ENCODE measurements at places on chromosomes 12 and 14.

DNA sequence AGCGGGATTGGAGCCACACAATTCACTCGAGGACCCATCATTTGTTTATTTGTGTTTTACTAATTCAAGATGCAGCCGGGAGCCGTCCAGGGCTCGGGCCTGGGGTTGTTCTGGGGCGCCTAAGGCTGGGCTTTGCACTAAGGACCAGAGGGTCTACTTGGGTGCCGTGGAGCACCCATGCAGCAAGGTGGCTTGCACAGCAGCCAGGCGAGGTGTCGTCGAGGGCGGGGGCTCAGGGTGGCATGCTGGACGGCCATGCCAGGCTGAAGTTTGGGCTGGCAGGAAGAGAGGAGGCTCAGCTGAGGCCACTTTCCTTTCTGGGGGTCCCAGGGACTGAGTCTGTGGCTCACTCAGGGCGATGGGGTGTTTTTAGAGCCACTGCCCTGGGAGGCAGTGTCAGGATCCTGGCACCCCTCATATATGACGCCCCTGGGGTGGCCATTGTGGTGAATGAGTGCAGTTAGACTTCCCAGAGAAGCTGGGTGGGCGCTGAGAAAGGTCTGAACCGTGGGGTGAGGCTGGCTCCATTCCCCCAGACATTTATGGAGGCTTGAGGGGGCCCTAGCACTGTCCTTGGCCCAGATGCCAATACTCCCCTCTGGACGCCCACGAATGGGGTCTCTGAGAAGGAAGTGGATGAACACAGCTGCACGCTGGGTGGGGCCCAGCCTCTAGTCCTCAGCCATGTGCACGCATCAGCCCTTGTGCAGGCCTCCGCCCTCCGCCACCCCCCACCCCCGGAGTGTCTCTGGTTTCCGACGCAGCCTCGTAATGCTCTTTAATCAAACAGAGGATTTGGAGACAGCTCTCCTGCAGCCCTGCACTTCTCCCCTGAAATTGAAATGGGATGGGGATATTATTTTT lies 11.3 kb downstream of the MEG3 start:
- no peak for DNase-seq

- no peak for DNase-seq
Measured at GRCh38 chr14:54674046-54674741, 107.3 kb downstream of the SAMD4A start.

GRCh38 chr12:50533971-50534370 lies 29.2 kb downstream of the DIP2B start:
- no peak for DNase-seq

DNA sequence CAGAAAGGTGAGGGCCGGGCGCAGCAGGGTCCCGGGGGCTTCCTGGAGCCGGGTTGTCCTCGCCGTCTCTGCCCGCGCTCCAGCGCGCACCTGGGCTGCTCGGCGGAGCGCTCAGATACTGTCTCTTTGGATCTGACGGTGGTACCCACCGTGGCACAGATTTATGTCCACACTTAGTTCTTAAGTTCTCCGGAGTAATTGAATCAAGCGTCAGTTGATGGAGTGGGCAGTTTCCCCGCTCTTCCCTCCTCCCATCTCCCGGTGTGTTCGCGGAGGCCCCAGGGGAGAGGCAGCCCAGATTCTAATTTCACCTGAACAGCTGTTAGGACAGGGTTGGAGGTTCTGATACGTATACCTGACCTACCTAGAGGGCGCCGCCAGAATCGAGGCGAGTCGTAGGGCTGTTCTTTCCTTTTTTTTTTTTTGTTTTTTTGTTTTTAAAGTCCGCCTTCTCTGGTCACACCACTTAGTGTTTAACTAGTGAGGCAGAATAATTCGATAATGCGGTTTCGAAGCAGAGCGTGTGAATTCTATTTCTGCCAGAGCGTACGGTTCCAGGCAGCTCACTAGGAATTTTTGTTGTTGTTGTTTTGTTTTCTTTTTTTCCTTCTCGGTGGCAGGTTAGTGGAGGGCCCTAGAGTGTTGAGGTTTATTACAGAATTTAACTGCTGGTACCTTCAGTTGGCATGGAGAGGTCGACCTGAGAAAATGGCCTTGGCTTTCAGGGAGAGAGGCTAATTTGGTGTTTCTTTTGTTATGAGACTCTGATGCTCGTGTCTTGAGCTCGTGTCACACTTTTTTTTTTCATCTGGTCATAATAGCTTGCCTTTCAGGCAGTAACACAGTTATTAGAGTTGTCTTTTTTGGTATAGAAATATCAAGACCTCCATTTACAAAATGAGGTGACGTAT lies 22.3 kb upstream of the GNS start:
- DNase-seq, result no peak

DNA sequence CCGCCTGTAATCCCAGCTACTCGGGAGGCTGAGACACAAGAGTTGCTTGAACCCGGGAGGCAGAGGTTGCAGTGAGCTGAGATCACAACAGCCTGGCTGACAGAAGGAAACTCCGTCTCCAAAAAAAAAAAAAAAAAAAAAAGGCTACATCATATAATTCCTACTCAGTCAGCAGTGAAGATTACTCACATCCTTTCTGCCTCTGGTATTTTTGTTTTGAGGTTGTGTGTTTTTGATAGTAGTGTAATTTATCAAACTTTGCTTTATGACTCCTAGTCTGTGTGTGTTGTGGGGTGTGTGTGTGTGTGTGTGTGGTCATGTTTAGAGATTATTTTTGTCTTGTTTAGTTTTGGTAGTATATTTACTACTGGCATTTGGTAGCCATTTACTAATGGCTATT lies 29.8 kb upstream of the DLGAP5 start:
- DNase-seq, result no peak

GRCh38 chr12:67665679-67666078 lies 17.1 kb downstream of the DYRK2 start:
- DNase-seq, result no peak

- no peak for DNase-seq
Measured at GRCh38 chr12:11136075-11136474, 1.6 kb upstream of the TAS2R30 start.

- no peak for DNase-seq
Measured at GRCh38 chr14:53408175-53408879, 255.2 kb upstream of the DDHD1 start.

- no peak for DNase-seq
Measured at GRCh38 chr14:95485222-95485819, 31.1 kb downstream of the SYNE3 start.

GRCh38 chr12:130192642-130193345 lies 30.5 kb downstream of the FZD10 start:
- DNase-seq, result no peak

GRCh38 chr14:90608281-90608680 lies 207.9 kb downstream of the TTC7B start:
- no peak for DNase-seq

- no peak for DNase-seq
Measured at GRCh38 chr12:131901431-131902331, 7.3 kb downstream of the ULK1 start.

GRCh38 chr12:122013136-122013535 lies 8.5 kb upstream of the BCL7A start:
- DNase-seq, result no peak

GRCh38 chr12:93247313-93247991 lies 130.3 kb upstream of the NUDT4 start:
- no peak for DNase-seq

DNA sequence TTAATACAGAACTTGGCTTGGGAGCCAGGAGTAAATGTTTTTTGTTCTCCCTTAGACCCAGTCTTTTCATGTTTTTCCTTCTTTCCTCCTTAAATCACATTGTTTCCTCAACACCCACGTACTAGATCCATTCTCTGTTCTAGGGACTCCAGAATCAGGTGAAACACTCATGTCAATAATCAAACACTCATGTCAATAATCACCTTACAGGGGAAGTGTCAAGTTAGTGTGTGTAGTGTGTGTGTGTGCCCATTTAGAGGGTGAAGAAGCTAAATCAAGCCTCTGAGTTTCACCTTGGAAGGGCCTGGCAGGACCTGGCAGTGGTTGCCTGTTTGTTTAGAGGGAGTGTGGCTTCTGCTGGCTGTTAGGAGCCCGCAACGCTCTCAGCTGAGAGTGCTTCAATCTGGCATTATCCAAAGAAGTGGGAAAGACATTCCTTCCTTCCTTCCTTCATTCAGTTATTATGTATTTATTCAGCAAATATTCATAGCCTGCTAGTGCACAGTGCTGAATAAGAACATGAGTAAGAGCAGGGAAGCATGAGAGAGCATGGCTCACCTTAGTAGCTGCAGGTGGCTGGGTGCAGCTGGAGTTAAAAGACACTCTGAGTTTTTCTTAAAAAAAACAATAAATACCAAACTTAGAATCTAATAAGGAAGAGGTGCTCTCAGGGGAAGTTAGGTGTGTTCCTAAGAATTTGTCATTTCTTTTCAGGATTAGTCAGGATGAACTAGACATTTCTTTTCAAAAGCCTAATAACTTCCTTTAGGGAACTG lies 17.6 kb upstream of the EID3 start:
- no peak for DNase-seq

DNA sequence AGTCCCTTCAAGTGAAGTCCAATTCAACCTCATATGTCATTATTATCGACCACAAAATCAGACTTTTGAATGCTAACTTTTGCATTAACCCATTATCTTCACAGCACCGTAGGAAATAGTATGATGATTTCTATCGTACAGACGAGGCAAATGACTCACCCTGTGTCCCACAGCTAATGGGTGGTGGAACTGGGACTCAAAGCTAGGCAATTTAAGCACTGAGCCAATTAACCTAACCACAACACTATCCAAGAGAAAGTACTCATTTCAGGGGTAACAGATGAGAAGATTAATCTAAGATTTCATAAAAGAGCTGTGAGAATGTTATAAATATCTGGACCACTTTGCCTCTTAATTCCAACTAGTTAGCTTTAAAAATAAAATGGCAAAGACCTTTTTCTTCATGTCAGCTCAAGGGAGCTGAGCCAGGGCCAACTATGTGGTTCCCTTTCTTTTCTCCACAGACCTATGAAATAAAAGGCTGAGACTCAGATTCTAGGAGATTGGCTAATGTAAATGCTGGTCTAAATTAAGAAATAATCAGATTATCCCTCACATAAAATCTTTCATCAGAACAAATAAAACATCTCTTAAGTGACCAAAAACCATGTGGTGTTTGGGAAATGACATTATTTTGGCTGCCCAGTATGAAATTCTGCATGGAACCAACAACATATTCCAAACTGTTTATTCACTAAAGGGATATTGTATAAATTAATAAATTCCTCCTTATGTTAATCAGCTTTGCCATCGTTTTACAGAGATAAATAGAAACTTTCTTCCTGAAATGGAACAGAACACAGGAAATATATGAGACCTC lies 4.9 kb downstream of the PTGER2 start:
- no peak for DNase-seq

- no peak for DNase-seq
Measured at GRCh38 chr12:46920499-46920898, 94.7 kb upstream of the SLC38A4 start.

GRCh38 chr14:44151130-44151820 lies 355.8 kb downstream of the FSCB start:
- DNase-seq, result no peak

DNA sequence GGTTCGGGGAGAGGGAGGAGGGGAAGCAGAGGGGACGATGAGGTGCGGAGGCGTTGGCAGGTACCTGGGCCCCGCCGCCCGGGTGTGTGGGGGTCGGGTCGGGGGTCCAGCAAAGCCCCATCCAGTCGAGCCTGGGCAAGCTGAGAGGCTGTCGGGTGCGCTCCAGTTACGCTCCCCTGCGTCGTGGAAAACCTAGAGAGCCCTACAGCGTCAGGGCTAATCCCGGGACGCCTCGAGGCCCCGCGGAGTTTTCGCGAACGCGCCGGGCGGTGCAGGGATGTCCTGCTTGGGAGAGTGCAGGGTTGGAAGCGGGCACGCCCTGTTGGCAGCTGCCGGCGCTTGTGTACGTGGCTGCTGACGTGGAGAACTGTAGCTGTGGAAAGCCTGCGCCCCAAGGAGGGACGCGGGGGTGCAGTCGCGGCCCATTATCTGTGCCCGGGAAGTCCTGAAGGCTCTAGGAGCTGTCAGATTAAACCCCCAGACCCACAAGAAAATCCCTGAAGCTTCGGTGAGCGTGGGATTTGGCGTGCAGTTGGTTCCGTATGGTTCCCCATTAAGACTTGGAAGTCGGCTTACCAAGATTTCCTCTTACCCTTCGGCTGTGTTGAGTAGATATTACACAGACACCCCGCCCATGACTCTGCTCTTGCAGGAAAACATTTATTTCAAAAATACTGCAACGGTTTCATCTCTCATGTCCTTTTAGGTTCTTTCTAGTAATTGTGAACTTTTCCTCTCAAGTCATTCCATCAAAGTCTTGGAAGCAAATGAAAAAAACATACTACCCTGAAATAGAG lies 11.3 kb upstream of the SLC38A2 start:
- DNase-seq, result no peak

- DNase-seq, result no peak
Measured at GRCh38 chr14:48710133-48710532, 876.0 kb downstream of the RPS29 start.

DNA sequence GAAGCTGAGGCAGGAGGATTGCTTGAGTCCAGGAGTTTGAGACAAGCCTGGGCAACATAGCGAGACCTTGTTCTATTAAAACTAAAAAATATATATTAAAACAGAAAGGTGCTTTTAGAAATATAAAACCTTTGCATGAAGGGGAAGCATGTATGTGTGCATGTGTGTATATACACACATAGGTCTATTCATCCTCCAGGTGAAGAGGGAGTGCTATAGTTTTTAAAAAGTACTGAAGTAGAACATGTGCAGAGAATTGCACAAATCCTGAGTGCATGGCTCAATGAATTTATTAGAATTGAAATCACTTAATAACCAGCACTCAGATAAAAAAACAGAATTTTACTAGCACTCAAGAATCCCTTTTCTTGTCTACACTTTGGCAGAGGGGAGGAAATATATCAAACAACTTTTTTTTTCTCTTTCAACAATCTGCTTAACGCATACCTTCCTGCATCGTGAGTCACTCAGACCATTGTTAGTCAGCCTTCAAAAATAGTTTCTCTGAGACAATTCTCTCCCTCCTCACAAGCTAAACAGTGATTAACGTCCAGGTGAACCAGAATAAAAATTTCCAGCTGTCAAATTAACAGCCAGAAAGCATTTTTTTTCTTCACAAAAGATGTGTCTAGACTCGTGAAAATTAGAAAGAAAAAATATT lies 17.7 kb upstream of the NEDD1 start:
- DNase-seq, result no peak

- DNase-seq, result no peak
Measured at GRCh38 chr12:124763594-124763979, 100.1 kb downstream of the SCARB1 start.

DNA sequence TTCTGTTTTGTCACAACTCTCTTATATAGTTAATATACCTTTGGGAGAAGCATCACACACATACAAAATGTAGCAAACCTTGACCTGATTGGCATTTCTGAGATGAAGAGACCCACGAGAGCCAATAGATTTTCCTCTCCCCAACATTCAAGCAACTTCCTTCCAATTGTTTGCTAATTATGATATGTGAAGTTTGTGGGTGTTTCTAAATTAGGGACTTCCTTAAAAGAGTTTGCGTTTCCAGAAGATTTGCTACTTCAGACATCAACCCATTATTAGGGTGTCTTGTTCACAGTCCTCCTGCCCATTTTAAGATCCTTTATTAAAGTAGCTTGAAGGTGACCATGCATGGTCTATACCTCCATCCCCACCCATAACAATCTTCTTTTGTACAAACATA lies 9.4 kb downstream of the AICDA start:
- no peak for DNase-seq

Data from NCI-H1417 treated with DMSO at 0.1 percent for 48 hours (cell line).